Right ventricle myocardium inferior (tissue), 1 donor: ENCODE measurements at places on chromosomes 2 and 18.
A peak's percentile ranks its signal among the peaks of the same experiment; 100 is the strongest.

- no peak for DNase-seq
Measured at GRCh38 chr2:166042356-166042755, 85.5 kb downstream of the SCN1A start.

- no peak for DNase-seq
Measured at GRCh38 chr2:226376516-226377180, 423.0 kb downstream of the IRS1 start.

GRCh38 chr2:105126336-105126735 is 88.5 kb downstream of the MRPS9 start:
- DNase-seq, result no peak

- no peak for DNase-seq
Measured at GRCh38 chr2:143759455-143759854, 630.2 kb downstream of the ARHGAP15 start.

DNA sequence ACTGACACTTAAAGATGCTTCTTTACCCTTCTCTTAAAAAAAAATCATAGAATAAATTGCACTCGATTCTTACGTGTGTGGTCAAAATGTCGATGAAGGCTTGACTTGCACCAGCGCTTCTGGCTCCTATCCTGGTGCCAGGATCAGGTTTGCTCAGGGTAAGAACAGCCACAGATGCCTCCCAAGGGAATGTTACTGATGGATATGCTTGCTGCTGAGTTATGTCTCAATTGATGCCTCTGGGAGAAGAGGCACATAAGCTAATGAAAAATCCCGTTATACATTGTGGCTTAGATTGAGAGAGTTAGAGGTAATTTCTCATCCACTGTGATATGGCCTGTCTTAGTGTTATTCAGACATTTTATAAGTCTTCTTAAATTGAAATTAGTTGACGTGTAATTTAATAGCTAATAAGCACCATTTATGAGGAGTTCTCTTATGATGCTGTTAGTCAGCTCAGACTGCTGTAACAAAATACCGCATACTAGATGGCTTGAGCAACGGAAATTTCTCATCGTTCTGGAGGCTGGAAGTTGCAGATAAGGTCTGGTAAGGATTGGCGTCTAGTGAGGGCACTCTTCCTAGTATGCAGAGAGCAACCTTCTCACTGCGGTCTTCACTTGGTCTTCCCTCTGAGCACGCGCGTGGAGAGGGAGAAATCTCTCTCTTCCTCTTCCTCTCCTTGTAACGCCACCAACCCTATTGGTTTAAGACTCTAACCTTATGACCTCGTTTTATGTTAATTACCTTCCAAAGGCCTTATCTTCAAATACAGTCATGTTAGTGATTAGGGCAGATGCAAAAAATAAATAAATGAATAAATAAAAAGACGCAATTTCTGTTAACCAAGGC is 116.6 kb upstream of the NOSTRIN start:
- DNase-seq, result no peak

GRCh38 chr2:44804406-44805265 is 136.9 kb upstream of the SIX3 start:
- no peak for DNase-seq

DNA sequence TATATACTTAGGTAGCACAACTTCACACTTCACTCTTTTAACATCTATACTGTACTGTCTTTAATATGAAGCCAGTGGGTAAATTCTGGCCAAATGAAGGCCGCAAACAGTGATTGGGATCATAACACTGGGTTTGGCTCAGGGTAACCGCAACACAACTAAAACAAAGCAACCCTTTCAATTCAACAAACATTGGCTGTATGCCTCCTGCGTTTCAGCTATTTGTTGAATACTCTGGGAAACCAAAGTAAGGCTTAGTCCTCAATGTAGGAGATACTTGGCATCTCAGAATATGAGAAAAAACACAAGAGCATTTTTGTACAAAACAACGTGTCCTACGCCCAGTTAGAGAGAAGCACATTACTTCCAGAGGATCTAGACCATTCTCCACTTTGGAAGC is 693.3 kb upstream of the KLHL29 start:
- DNase-seq, result no peak

DNA sequence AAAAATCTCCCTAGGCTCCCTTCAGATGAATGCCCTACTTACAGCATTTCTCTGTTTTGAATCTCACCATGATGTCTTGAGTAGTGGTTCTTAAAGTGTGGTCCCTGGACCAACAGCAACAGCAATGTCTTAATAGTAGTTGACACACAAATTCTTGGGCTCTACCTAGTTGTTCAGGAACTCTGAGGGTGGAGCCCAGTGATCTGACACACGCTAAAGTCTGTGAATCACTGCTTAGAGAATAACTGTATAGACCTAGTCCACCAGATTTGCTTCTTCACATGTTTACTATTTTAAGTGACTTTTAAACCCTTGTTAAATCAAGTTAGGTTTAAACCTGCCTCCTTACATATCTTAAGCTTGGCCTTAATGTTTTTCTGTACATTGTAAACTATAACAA is 47.6 kb upstream of the ARHGAP15 start:
- DNase-seq, result no peak

GRCh38 chr2:240630771-240631547 is 5.7 kb downstream of the GPR35 start:
- DNase-seq, result peak; percentile 65

DNA sequence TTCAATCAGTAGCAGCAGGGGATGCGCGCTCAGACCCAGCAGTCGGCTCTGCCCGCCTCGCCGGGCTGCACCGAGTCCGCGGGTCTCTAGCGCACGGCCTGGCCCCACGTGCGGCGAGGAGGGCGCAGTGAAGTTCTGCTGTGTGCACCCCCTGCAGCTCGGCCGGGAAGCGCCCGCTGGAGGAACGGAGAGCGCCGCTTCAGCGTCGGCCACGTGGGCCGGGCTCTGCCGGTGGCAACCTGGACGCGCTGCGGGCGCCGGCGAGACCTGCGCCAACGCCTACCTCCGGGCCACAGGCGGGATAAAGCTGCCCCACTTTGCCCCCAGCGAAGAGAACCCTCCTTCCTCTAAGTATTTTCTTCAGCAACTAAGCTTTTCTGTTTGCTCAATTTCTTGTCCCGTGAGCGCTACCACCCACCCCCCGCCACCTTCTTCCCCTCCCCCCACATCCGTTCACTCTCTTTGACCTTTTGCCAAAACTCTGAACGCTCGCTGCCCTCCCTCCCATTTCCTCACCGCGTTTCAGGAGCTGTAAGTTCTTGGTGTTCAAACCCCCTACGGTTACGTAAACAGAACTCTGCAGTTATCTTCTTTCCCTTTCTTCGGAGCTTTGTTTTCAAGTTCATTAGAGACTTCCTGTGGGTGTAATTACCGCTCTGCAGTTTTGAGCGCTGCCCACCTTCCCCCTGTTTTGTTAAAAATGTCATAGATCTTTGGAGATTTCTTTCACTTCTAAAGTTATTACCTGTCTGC is 42.6 kb upstream of the EDAR start:
- peak; percentile 72 for DNase-seq
